ENCODE measurements at places on chromosomes 2 and 18.

- DNase-seq = no peak
Measured at GRCh38 chr2:170554278-170554955, 160.7 kb upstream of the SP5 start.

GRCh38 chr2:68698567-68699377 lies 35.8 kb upstream of the ARHGAP25 start:
- DNase-seq = no peak

- DNase-seq = no peak
Measured at GRCh38 chr2:104444889-104445288, 409.0 kb upstream of the POU3F3 start.

DNA sequence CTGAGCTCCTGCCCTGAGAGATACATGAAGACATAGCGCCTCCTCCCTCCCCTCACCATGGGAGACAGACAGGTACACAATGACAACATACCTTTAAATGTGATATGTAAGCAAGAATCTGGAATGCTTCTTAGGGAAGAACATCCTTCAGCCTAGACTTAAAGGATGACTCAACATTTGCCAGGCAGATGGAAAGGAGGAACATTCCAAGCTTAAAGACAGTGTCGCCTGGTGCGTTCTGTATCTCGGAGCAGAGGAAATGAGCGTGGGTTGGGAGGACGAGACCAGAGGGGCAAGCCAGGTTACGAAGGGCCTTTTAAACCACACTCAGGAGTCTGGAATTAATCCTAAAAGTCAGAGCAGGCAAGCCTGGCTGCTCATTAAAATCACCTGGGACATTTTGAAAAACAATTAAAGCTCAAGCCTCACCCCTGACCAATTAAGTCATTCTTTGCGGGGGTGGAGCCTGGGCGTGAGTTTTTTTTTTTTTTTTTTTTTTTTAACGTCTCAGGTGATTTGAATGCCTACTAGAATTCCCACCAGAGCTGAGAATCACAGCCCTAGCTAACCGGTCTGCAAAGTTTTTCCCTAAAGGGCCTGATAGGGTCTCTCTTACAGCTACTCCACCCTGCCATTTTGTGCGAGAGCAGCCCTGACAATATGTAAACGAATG lies 131.2 kb upstream of the SEC11C start:
- DNase-seq = no peak

GRCh38 chr2:43444989-43445645 lies 150.7 kb downstream of the THADA start:
- no peak for DNase-seq

GRCh38 chr2:25817630-25818029 lies 60.7 kb downstream of the ASXL2 start:
- peak; percentile 66 for DNase-seq

GRCh38 chr2:187362151-187362550 lies 85.9 kb downstream of the CALCRL start:
- no peak for DNase-seq

DNA sequence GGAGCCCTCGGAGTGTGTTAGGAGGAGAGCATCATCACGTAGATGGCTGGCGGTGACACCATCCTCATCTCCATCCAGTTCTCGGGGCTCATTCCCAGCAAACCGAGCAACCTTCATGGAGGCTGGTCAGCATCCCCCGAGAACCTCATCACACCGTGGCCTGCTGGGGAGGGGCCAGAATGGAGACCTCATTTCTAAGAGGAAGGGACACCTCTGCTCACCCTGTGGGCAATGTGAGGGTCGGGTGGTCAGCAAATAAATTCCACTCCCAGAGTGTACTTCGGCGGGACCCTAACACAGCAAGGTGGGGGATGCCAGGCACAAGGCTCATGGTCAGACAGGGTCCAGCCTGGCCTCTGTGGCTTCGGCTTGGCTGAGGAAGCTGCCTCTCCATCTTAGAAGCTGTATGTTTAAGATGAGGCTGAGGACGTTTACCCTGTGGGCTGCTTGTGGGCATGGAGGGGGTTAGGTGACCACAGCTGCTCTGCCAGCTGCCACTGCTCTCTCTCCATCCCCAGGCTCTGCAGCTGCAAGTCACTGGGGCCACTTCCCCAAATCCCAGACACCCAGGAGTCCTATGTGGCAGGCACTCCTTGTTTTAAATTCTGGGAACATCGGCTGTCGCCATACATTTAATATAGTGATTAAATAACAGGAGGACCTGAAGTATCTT lies 56.5 kb upstream of the PXDN start:
- no peak for DNase-seq

DNA sequence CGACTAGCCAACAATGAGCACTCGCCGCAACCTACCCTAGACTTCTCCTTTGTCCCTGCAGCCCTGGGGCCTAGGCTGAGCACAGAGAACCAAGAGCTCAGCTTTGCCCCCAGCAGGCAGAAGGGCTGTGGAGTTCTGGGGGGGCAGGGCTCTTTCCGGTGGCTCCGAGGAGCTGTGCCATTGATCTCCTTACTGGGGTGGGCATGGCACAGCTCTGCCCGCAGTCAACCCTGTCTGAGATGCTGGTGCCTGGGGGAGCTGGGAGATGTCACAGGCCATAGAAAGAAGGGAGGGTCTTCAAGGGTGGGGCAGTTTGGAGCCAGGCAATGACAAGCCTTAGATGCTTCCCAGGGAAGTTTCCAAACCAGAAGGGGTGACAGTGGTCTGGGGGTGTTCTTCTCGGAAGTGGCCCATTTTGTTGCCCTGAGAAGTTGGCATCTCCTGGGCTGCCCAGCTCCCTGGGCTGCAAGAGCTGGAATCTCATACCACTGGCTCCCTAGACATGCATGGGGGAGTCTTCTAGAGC lies 14.1 kb upstream of the GPR55 start:
- no peak for DNase-seq

DNA sequence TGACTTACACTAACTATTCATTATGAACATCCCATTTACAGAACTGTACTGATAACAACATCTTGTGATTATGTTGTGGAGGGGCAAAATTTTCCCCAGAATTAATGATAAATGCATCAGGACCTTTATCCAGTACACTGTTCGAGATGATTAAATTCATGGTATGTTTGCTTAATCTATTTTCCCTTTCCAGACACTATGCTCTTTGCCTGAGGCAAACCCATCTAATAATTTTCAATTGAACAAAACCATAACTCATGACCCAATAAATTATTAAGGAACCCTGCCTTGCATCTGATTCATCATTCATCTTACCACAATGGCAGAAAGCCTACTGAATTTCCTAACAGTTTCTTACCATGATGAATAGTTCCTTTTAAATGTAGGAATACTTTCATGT lies 385.0 kb downstream of the DSEL start:
- no peak for DNase-seq

DNA sequence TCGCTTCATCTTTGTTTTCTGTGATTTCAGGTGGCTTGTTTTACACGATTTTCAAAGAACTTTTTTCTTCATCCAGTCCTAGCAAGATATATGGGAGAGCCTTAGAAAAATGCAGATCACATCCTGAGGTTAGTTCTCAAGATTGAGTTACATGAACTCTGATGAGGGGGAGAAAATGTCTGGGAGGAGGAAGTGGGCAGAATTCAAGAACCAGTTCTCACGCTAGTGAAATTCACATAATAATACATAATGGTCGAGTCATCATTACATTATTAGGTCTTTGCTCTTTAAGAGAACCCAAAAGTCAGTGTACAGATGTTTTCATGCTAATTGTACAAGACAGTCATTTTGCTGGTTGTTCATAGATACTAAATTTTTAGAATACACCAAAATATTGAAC lies 7.0 kb downstream of the TIMM21 start:
- no peak for DNase-seq

DNA sequence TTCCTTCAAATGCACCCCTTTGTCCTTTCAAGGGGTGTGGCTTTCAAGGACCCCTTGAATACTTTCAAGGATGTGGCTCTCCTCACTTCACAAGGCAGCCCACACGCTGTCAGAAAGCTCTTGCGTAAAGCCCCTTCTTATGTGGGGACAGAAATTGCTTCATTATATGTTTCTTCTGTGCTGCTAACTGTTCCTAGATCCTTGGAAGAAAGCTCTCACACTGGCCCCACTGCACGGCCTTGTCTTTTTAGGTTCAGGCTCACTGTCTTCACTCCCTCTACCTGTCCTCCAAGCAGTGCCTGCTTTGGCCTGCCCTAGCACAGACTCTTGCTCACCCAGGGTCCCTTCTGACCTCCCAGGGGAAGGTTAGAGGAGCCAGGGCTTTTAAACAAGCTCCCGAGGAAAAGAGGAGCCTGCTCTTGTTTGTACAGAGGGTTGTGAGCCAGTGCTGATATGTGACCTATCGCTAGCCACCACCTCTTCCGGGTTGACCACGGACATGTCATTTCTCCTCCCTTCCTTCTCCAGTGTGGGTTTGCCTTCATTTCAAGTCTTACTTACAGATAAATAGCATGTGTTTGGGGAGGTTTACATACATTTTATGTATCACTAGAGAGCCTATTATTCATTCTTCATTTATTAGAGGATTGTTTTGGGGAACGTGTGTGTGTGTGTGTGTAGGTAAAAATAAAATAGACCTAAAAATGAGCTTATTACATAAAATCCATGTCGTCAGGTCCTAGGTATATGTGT lies 94.7 kb downstream of the RTN4 start:
- DNase-seq = no peak

DNA sequence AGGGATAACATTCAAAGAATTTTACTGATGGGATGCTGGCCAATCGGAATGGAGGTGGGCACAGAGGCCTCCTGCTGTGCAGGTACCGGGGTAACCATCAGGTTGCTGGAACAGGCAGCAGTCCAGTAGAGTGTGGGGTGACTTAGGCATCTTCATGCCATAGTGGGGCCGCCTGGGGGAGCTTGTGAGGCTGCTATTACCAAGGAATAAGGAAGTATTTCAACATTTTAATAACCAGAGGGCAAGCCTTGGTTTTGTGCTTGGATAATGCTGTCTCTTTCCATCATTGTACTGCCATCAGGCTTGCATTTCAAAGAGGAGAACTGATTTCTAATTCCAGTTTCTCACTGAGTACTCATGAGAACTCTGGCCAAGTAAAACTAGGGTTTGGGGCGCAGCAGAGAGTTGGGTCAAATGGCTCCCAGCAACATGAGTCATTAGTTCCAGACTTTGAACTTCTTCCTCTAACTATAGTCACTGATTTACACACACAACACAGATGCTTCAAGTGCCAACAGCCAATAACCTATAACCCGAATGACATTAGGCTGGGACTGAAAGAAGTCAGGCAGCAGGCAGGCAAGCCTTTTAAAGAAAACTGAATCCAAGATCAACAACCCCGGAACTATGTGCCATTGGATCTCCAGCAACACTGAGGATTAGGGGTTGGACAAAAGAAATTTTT lies 56.1 kb upstream of the FHL2 start:
- DNase-seq = no peak

- no peak for DNase-seq
Measured at GRCh38 chr2:127097471-127097765, 9.5 kb downstream of the BIN1 start.

DNA sequence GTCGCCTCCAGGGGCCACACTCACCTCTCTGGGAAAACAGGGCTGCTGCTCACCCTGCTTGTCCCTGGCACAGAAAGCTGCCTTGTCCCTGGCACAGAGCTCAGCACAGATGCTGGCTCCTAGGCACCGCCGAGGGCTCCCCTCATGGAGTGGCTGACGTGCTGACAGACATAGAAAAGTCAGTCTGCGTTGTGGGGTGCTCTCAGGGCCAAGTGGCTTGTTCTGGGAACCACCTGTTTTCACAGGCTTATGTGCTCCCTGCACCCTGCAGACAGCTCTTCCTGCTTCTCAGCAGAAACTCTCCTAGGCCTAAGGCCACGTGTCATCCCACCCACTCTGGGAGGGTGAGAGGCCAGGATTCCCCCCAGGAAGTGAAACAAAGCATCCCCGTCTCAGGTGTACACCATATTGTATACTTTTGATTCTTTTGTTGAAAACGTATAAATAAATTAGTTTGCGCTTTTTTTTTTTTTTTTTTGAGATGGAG lies 84.7 kb upstream of the TMEM200C start:
- DNase-seq = peak; percentile 57

DNA sequence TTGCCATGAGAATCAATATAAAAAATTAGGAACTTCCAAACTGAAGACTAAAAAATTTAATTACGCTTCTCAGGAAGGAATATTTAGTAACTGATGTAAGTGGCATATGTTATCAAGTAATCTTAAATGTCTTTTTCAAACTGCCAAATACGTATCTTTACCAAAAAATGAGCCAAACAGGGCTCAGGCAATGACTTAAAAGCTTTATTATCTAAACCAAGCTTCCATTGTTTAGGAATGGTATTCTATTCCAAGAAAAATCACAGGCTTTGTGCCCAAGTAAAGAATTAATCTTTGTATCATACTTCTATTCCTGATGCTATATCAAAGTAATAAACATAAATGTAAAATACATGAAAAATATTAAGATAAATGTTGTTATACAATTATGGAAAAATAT lies 71.7 kb upstream of the GRB14 start:
- DNase-seq = no peak

DNA sequence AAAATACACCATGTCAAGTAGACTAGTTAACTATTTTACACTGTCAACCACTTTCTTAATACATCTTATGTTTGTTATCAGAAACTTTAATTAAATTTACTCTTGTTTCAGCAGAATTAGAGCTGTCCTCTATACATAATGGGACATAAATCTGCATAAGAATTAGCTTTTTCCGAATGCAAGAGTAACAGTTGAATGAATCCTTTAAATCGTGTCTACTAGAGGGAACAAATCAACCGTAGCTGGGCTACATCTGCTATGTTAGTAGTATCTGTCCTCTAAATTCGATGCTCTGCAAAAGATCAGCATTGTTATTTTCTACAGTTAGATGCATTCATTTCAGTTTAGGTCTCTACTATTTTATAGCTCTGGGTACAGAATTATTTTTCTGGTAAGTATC lies 1090.6 kb downstream of the DPP10 start:
- no peak for DNase-seq

DNA sequence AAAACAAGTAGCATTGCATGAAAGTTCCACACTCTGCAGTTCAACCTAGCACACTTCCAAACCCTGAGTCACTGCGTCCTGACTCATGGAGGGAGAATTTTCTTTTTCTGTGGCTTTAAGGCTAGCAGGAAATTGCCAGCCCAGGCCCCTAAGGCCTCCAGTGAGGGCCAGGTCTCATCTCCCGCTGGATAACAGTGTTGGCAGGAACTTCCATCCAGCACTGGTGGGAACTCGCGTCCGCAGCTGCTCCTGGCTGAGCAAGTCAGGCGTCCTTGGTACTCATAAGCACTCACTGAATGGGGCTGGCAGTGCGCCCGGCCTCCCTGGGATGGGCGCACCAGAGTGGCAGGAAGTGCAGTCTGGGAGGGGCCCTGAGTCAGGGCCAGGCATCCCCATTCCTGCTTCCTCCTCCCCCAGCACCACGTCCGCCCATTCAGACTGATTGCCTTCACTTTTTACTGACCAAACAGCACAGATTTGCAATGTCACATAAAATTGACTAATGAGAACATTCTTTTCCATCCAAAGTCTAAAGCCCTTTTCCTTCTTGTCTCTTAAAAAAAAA lies 14.3 kb downstream of the MALL start:
- no peak for DNase-seq

GRCh38 chr18:61901323-61901986 lies 8.6 kb upstream of the RNF152 start:
- DNase-seq = peak; percentile 79

DNA sequence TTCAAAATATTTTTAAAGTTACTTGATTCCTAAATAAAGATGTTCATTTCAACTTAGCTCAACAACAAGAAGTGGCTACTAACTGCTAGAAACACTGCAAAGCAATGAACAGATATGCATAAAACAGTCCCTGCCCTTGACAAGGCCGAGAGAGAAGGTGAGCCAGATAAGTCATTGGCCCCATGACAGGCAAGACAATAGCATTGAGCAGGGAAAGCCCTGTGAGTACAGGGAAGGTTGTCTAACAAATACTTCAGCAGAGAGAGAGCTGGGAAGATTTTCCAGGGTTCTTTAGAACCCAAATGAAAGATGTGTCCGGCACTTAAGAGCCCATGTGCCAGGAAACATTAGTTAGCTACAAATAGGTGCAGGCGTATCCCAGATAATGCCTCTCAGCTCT lies 4.7 kb downstream of the LAMA1 start:
- no peak for DNase-seq

Data from GM20000 (cell line).